ENCODE measurements at places on chromosomes 16 and 17. TPM values are rescaled to one million over a fixed set of nuclear protein-coding genes. Genes with fewer than 3 reads are reported as not detected.

Gene CRYBA1
- not detected for total RNA-seq

DNA sequence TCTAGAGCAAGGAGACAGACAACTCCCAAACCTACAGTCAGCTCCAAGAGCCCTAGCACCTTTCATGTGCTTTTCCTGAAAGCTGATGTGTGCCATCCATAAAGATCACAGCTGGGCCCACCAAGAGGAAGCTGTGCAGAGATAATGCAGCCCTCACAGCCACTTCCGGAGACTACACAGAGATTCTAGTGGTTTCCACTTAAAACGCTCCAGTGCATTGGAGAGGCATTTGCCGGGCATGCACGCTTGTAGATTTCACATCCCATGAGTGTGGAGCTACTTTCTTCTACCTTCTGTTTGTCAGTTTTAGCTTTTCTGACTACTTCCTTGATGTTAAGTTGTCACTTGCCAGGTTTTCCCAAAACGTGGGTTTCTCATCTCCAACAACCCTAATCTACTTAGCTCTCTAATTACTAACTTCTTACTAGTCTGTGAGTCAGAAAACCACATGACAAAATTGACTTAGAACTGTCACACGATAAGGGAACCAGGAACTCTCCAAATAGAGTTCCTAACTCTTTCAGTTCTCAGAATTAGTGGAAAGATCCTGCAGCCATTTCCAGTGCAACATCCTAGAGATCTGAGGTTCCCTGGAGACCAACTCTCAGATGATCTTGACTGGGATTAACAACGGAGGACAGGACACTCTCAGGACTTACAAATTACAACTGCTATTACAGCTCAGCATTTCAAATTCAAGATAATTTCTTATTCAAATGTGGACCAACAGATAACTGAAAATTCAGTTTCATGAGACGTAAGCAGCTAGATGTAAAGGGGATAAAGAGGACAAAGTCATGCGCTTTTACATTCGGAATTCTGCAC is 28.6 kb downstream of the PMP22 start:
- H3K27me3 ChIP-seq = no peaks in the 10 kb centered on the region
- DNase-seq = no peak
- H3K27ac ChIP-seq = no peak overlapping the region
- no peaks in the 10 kb centered on the region for H3K36me3 ChIP-seq

GRCh38 chr17:3974138-3974687 is 10.0 kb upstream of the ATP2A3 start:
- no peak overlapping the region for H3K27ac ChIP-seq
- DNase-seq = no peak
- peaks cover 12% of the 10 kb centered on the region for H3K27me3 ChIP-seq
- no peaks in the 10 kb centered on the region for H3K4me1 ChIP-seq
- H3K36me3 ChIP-seq = no peaks in the 10 kb centered on the region
- no peak overlapping the region for H3K4me3 ChIP-seq

Gene SPATA22
- total RNA-seq = not detected

Gene EVPL
- 59.7 TPM for total RNA-seq

DNA sequence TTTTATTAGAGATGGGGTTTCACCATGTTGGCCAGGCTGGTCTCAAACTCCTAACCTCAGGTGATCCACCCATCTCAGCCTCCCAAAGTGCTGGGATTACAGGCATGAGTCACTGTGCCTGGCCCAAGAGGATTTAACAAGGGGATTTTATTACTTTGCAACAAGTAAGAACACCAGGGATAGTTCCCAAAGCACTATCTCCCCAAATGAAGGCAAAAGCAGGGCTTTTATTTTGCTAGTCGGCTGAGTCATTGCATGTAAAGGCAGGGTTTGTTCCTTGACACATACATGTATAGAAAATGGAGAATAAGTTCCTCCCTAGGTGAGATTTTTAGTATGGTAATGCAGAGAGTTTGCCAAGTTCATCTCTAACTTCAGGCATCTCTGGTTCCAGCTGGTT is 24.0 kb downstream of the REXO5 start:
- H3K27ac ChIP-seq = no peak overlapping the region
- no peaks in the 10 kb centered on the region for H3K4me1 ChIP-seq
- no peaks in the 10 kb centered on the region for H3K27me3 ChIP-seq
- H3K36me3 ChIP-seq = no peaks in the 10 kb centered on the region
- H3K4me3 ChIP-seq = no peak overlapping the region
- DNase-seq = no peak

GRCh38 chr17:46979147-46979863 is at the start of gene RPRML:
RPRML (minus strand) TSS chr17:46979253; CDS start chr17:46979007, 246 bp downstream.
- H3K4me1 ChIP-seq = no peaks in the 10 kb centered on the region
- peak within 1 kb of the TSS; percentile 61 for H3K4me3 ChIP-seq
- no peak within 1 kb of the TSS for H3K27ac ChIP-seq
- peaks cover 77% of the 10 kb centered on the region for H3K27me3 ChIP-seq
- H3K36me3 ChIP-seq = no peaks in the 10 kb centered on the region

GRCh38 chr17:6456321-6456720 is 12.1 kb downstream of the PIMREG start:
- H3K36me3 ChIP-seq = peaks cover 14% of the 10 kb centered on the region
- DNase-seq = no peak
- H3K27ac ChIP-seq = no peak overlapping the region
- peaks cover 12% of the 10 kb centered on the region for H3K4me1 ChIP-seq

- H3K4me1 ChIP-seq = no peaks in the 10 kb centered on the region
- peaks cover 85% of the 10 kb centered on the region for H3K27me3 ChIP-seq
- no peak for DNase-seq
- no peak overlapping the region for H3K4me3 ChIP-seq
- peaks cover 5% of the 10 kb centered on the region for H3K36me3 ChIP-seq
These were observed 45.5 kb downstream of the C16orf82 start for GRCh38 chr16:27112093-27112811.

DNA sequence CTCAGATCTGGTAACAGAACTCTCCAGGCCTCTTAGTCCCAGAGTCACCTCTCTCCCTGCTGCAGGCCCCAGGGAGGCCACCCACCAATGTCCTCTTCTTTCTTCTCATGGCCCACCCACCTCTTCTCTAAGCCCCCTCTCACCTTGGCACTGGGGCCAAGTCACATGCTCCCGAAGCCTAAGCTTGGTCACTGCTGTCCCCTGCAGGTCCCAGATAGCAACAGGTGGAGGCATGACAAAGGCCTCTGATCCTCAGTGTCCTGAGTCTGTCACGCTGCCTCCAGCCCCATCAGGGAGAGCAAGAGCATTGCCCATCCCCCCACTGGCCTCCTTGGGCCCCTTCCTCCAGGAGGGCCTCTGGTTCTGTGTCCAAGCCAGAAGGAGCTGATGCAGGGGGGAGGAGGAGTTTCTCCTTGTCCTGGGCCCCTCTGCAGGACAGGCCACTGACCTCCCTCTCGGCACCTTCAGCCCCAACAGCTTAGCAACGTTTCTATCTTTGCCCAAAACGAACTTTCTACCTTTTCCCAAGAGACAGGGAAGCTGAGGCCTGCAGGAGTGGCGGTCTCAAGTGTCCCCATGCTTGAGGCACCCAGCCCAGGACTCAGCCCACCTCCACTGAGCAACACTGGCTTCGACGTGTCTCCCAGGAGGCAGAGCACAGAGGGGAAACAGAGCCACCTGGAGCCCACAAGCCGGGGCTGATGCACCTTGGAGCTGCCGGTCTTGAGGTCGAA is 8.6 kb downstream of the P2RX1 start:
- no peaks in the 10 kb centered on the region for H3K36me3 ChIP-seq
- no peaks in the 10 kb centered on the region for H3K27me3 ChIP-seq
- H3K4me1 ChIP-seq = no peaks in the 10 kb centered on the region
- H3K27ac ChIP-seq = no peak overlapping the region
- H3K4me3 ChIP-seq = no peak overlapping the region

Gene TNP2
- not detected for total RNA-seq

DNA sequence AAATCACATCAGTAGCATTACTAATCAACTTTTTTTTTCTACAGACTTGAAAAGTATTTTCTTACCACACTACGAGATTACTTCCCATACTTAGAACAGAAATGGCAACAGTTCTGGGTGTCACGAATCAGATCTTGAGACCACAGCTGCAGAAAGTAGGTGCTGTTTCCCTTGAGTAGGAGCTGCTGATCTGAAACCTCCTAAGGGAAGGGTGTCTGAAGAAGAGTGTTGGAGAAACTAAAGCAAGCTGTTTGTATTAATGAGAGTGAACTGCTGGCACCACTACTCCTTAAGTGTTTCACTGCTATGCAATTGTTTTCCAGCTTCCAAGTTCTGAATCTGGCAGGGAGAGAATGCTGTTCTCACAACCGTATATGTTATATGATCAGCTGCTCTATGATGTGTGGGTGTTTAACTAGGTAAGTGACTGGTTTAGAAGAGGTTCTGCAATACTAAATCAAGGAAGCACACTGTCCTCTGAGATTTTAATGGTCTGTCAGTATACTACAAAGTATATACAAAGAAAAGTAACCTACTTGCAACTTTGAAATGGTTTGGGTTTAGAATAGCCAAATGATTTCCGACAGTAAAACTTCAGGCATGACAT is 3.3 kb downstream of the ZNF652 start:
- H3K27me3 ChIP-seq = no peaks in the 10 kb centered on the region
- H3K4me1 ChIP-seq = peaks cover 36% of the 10 kb centered on the region
- DNase-seq = no peak
- H3K27ac ChIP-seq = no peak overlapping the region
- H3K4me3 ChIP-seq = no peak overlapping the region

- DNase-seq = no peak
- H3K4me3 ChIP-seq = no peak overlapping the region
- H3K27me3 ChIP-seq = peaks cover 61% of the 10 kb centered on the region
- peaks cover 29% of the 10 kb centered on the region for H3K36me3 ChIP-seq
- H3K27ac ChIP-seq = no peak overlapping the region
- peaks cover 22% of the 10 kb centered on the region for H3K4me1 ChIP-seq
These were observed 2.3 kb upstream of the CBX8 start for GRCh38 chr17:79799174-79799537.
